NCI-H1930 (cell line): ENCODE measurements at places on chromosomes 13 and 19.

GRCh38 chr19:47032171-47032811 is 12.7 kb downstream of the NPAS1 start:
- DNase-seq = peak; percentile 73

DNA sequence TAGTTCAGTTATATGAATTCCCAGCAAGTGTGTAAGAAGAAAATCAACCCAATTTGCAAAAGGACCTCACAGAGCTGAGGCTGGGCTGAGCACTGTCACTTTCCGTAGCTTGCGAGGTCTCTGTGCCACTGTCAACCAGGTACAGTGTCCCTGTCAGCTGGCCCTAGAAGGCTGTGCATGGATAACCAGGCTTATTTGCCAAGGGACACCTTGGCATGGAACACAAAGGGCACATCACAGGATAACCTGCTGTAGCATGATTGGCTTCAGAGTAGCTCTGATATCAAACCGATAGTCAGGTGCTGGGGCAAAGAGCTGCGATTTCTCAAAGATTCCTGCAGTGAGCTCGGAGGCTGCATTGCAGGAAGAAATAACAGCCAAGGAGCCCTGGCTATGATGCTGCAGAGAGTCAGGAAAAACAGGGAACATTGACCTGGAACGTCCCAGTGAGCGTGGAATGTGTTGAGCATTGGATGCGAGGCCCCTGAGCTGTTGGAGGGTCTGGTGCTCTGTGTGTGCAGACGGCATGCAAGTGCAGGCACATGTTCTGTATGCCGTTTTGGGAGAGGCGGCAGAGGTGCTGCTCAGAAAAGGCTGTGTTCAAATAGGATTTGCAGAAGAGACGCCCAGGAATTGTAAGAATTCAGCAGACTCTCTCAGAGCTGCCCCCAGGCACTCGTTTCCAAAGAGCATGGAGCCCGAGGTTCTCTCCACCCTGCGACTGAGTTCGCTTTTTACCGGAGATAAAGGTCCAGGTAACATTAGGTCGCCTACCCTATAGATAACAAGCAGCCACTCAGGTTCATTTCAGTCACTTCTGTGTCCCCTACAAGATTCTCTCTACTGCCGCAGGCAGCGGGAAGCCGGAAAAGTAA is 213.5 kb upstream of the IRS2 start:
- DNase-seq = no peak

GRCh38 chr13:21691500-21691899 is 20.6 kb downstream of the FGF9 start:
- no peak for DNase-seq

- DNase-seq = no peak
Measured at GRCh38 chr13:46893221-46893740, 3.6 kb downstream of the HTR2A start.

DNA sequence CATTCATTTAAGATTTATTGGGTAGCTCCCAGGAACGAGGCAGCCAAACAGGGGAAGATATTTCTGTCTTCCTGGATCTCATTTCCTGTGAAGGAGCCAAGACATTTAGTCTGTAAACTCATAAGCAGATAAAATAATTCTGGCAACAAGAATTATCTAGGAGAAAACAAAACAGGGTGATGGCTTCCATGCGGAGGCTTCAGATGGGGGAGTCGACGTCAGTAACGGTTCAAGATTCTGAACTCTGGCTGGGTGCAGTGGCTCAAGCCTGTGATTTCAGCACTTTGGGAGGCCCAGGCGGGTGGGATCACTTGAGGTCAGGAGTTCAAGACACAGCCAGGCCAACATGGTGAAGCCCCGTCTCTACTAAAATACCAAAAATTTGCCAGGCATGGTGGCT is 1.3 kb downstream of the GNA15 start:
- DNase-seq = no peak

DNA sequence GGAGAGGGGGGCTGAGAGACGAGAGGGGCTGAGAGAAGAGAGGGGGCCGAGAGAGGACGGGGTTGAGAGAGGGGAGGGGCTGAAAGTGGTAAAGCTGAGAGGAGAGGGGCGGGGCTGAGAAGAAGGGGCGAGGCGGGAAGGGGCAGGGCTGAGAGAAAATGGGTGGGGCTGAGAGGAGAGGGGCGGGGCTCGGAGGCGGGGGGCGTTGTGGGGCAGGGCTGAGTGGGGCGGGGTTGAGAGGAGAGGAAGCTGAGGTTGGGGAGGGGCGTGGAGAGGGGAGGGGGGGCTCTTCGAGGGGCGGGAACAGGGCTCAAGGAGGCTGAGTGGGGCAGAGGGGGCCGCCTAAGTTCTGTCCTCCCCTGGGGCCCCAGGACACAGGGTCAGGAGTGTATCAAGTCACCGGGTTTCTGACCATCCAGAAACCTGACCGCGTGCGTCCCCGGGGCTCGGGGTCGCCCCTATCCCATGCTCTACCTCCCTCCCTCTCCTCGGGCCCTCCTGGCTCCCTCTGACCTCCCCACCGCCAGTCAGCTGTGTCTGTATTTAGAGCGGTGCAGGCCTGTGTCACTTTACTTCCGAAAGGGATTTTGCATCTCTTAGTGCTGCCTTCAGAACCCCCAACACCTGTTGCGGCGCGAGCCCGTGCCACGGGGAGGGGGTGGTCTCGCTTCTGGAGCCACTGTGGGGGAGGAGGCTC is 38.6 kb upstream of the SEMA6B start:
- DNase-seq = no peak

GRCh38 chr13:68369739-68370138 is 1139.6 kb upstream of the PCDH9 start:
- no peak for DNase-seq

DNA sequence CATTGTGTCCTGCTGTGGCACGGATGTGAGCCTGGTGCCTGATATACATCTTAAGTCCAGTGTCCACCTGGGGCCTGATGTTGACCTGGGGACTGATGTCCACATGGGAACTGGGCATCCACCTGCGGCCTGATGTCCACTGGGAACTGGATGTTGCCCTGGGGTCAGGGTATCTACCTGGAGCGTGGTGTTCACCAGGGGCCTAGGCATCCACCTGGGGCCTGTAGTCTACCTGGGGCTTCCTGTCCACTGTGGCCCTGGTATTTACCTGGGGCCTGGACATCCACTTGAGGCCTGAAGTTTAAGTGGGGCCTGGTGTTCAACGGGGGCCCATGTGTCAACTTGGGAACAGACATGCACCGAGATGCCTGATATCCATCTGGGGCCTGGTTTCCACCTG is 11.9 kb downstream of the SACS start:
- DNase-seq = no peak

- DNase-seq = no peak
Measured at GRCh38 chr19:2478756-2479555, 3.0 kb downstream of the GADD45B start.

- no peak for DNase-seq
Measured at GRCh38 chr19:39813264-39813993, 20.5 kb downstream of the DYRK1B start.

DNA sequence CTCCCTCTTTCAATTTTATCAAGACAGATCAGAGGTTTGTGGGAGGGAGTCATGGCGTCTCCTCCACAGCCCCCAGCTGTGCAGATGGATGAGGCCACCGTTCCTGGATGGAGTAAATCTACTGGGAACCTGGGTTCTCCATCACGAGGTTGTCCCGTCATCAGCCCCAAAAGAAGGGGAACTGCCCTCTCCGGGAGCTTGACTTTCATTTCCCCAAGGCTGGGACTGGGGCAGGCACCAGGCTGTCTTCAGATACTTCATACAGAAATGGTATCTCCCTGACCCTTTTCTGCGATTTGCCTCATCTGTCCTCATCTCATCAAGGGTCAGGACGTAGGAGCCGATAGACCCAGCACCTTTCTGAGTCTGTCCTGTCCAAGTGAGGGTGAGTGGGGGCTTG is 9.8 kb downstream of the LILRB2 start:
- DNase-seq = no peak

DNA sequence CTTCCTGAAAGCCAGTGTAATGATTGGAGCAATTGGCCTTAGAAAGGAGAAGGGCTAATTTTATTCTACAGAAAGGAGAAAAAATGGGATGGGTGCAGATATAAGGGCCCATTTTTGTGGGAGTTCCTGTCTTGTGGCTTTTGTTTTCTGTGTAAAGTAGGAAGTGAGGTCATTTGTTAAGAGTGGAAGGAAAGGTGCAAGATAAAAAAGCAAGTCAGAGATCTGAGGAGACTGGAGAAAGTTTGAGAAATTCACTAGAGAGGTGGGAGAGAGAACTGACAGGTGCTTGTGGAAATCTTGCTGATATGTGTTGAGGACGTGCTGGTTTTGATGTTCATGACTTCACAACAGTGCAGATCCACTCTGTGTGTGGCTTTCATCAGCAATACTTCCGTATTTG is 349.4 kb downstream of the DLEU7 start:
- no peak for DNase-seq

DNA sequence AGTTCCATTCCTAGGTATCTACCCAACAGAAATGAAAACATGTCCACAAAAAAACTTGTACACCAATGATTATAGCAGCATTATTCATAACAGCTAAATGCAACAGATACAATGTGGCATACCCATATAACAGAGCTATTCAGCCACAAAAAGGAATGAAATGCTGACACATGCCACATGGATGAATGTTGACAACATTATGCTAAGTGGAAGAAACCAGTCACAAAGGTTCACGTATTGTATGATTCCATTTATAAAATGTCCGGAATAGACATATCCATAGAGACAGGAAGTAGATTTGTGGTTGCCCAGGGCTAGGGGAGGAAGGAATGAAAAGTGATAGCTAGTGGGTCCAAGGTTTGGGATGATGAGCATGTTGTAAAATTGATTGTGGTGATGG is 10.8 kb downstream of the CRYL1 start:
- DNase-seq = no peak

DNA sequence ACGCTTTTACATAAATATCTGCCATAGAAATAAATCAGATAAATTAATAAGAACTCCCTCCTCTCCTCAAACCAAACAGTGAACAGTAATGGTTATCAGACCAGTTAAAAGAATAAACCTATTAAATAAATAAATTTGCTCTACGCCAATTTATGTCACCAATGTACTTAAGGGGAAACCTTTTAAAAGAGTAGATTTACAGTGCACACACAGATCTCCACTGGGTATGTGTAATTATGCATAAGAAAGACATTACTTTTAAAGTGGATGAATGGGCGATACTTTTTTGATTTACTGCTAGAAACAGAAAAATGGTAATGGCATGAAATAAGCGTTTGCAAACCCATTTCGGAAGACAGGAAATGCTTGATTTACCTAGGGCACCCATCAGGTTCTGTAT is 34.9 kb upstream of the C19orf12 start:
- no peak for DNase-seq

GRCh38 chr19:21402303-21402985 is 5.5 kb downstream of the ZNF493 start:
- DNase-seq = no peak

- DNase-seq = no peak
Measured at GRCh38 chr19:3844596-3844995, 24.2 kb downstream of the ZFR2 start.

GRCh38 chr19:32041681-32042292 is 303.6 kb upstream of the ZNF507 start:
- DNase-seq = no peak

GRCh38 chr13:42832341-42833096 is 51.1 kb downstream of the FAM216B start:
- no peak for DNase-seq

- no peak for DNase-seq
Measured at GRCh38 chr13:78659732-78660494, 958 bp upstream of the OBI1 start.

DNA sequence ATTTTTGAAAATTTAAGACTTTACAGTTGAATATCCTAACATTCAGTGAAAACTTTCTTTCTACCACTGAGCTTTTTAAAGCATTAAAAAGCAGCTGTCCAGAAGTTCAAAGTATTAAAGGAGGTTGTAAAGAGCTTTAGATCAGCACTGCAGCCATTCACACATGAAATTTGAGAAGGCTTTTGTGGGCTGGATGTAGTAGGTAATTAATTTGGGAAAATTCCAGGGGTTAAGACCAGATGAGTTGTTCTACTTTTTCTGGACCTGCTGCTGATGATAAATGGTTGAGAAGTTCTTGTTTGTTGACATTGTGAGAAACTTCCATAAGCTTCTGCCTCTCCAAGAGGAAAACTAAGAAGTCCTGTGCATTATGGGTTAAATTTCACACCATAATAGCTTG is 1779.6 kb upstream of the PRR20A start:
- DNase-seq = no peak

- DNase-seq = no peak
Measured at GRCh38 chr13:48680756-48681392, 27.1 kb downstream of the CYSLTR2 start.
